ENCODE measurements at places on chromosomes 13 and 19.

- DNase-seq: no peak
Observed at GRCh38 chr19:9808855-9809824, 9.7 kb downstream of the FBXL12 start.

DNA sequence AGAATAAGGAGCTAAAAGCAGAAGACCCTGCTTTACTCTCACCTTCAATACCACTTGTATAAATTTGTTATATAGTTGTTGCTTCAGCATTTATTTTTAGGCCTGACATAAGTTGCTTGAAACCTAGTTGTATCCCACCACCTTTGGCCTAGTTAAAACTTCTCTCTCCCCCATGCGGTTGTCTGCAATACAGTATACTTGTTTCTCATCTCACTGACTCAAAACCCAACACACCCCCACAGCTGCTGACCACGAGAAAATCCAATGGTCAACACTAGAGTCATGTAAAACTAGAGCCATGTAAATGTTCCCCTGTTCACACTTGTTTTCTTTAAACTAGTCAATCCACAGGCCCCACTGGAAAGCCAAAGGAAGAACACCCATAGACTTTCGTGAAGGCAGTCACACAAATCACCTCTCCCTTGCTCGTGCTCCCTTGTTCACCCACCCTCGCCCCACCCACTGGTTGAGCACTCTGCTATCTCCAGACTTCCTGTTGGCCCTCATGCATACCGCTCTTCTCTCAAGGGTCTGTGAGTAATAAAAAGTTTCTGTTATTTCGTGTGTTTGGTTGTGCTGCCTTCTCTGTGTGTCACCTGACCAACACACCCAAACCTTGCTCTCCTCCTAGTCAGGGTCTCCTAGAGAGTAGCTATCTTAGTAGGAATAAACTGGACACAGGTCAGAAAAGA, 12.9 kb upstream of the CCDC169 start:
- DNase-seq: no peak

- DNase-seq: no peak
Observed at GRCh38 chr13:61183670-61184069, 232.0 kb downstream of the PCDH20 start.

DNA sequence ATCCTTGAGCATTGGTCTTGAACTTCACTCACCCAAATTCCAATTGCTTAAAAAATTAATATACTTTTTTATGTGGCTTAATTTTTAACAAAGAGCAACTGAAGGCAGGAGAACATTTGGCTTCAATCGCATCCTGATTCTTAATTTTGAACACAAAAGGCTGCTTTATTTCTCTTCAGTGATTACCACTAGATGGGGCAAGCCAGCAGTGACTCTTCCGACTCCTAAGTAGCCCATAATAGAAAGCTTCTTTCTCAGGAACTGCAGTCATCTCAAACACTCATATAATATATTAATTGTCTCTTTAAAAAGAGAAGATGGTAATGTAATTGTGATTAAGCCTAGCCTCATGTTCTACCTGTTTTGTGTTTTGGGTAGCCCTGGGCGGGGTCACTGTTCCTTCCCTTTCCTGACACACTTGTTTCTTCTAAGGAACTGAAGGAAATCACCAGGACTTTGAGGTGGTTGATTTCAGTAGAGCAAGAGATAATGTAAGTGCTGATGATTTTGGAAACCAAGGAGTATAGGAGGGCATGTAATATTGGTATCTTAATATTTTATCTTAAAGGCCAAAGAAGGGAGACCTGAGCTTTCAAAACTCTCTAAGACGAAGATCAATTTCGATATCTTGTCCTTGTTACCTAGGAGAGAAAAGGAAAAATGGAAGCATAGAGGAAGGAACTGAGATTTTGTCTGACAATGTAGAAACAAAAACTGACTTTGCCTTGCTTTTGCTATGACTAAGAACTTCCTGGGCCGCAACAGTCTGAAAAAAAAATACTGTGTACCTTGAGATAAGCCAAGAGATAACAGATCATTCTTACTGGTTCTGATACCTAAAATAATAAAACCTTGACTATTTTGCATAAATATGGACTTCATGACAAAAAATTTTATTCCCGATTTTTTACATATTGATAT, 73.1 kb downstream of the TNFSF13B start:
- peak; percentile 11 for DNase-seq

GRCh38 chr19:4371247-4372164, 28.1 kb downstream of the MPND start:
- DNase-seq: no peak

DNA sequence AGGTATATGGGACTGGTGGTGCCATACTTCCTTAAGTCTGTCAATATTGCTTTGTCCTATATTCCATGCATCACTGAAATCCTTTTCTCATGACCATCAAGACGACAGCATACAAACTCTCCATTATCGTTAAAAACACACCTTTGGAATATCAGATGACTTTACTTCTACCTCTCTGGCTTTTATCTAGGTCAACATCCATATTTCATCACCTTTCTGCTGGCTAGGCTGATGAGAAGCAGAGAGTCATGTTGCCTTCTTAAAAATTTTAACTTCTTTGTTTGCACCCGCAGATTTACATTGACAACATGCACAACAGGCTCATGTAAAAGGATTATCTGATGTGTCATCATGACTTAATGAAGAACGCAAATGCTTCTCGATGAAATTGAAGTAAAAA, 771.4 kb downstream of the OLFM4 start:
- no peak for DNase-seq

Measured in urinary bladder (tissue), 4 donors.